C1 segment of cervical spinal cord (tissue), 14 donors: ENCODE measurements at places on chromosomes 16 and 17.

- DNase-seq = no peak
Observed at GRCh38 chr17:46811978-46812583, 6.4 kb downstream of the WNT3 start.

DNA sequence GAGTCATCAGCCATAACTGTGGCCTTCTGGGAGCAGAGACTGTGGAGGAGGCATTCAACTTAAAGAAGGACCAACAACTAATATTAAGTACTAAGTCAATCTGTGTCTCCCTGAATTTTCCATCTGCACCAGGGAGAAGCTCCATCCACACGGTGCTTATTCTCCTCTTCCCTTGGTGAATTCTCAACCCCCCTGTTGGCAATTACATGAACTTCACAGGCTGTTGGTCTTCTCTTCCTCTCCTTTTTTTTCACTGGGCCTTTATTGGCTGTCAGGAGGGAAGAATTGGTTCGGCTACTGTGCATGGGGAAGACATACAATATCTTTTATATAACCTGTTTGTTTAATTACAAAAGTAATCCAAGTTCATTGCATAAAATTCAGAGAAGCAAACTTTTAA lies 152.8 kb upstream of the IRX6 start:
- no peak for DNase-seq

- no peak for DNase-seq
Observed at GRCh38 chr17:16417896-16418684, 2.7 kb downstream of the TRPV2 start.

DNA sequence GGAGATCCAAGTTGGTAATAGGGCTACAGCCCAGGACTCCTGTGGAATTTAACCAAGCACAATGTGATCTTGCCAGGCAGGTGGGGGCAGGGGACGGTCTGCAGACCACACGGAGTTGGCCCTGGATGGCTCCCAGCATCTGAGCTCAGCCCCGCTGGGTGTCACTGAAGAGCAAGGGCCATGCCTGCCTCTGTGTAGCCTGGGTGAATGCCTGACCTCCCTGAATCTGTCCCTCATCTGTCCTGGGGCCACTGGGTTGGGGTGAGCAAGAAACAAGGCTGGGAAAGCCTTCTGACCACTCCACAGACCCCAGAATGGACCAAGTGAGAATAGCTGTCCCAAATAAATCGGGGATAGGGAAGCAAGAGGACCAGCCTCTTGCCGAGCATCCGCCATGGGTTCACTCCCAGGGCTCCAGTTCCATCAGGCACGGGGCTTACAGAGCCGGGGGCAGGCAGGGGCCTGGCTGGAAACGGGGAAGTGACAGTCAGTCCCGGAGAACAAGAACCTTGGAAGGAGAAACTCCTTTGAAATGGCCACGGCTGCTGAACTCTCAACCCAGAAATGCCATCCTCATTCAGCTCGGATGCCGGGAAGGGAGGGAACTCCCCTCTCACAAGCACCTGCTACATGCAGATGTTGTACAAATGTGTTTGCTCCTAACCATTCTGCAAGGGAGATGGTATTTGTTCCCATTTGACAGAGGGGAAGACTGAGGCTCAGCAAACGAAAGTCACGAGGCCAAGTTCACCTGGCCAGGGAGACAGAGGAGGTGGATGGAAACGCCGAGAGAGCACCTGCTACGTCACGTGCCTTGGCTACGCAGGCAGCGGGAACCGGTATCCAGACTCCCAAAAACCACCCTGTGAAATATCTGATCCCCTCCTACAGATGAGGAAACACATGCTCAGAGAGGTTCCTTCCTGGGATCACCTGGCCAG lies 50.0 kb downstream of the RMI2 start:
- no peak for DNase-seq

DNA sequence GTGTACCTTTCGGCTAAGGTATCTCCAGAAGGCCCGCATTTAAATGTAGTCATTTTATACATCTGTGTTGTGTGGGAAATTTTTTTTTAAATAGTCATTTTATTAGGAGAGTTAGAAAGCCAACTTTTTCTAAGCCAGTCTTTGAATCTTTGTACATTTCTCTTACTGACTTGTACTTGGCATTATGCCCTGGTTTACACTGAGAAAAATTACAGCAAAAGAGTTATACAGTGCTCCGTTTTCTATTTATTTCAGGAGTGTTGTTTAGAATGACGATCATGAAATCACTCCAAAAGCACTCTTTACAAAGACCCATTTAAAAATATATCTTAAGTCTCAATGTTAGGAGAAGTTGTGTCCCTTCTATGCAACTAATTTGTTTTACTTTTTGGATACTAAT lies 91.8 kb downstream of the CYB561 start:
- no peak for DNase-seq

DNA sequence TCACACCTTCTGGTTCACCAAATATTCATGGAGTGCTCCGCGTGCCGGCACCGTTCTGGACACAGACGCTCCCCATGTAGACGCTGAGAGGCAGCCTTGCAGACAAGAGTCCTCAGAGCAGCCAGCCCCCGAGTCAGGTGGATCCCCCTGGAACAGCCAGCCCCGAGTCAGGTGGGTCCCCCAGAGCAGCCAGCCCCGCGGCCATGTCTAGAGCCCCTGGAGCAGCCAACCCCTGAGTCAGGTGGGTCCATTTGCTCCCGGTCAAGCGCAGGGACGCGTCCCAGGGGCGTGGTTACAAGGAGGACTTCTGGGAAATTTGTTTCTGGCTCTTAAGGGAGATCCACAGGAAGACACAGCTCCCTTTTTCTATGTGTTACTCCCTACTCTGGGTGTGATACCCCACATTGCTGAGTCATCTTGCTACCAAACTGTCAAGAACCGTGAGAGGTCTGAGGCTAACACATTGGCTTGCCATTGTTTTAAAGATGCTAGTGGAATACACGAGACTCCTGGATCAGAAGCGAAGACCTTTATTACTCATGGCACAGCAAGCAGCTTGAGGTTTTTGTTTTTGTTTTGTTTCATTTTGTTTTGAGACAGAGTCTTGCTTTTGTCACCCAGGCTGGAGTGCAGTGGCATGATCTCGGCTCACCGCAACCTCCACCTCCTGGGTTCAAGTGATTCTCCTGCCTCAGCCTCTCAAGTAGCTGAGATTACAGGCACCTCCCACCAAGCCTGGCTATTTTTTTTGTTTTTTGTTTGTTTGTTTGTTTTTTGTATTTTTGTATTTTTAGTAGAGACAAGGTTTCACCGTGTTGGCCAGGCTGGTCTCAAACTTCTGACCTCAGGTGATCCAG lies 43.3 kb upstream of the CBFA2T3 start:
- no peak for DNase-seq

GRCh38 chr17:49162866-49163265 lies 30.3 kb downstream of the B4GALNT2 start:
- DNase-seq = no peak

DNA sequence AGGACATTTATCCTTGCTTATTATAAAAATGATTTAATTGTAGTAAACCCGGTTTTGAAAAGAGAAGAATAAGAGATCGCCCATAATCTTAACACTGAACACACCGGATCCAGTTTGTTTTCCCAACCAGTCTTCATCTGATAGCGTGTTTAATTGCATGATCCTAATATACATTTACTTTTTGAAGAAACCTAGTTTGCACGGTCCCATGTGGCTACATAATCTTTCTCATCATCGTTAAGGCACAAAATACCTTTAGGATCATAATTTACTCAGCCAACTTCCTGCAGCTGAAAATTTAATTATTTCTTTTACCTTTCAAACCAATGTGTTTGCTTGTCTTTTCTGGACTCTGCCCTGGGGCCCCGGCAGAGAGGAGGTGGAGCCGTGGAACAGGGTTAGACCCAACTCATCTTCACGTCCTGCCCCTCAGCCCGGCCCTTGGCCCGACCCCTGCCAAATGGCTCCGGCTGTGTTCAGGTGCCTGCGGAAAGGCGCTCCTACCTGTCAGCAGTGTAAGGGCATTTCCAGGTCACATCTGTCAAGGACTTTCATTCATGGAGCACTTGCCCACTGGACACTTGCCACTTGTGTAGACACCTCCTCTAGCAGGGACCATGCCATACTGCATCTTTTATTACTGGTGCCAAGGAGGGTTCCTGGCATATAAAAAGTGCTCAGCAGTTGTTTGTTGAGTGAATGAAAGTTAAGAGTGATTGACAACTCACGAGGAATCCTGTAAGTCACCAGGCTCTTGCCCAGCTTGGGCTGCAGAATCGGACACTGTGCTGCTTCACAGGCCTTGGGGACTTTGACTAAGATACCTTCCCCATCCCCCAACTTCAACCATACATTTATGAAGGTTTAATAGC lies 28.6 kb downstream of the SMARCE1 start:
- DNase-seq = no peak

DNA sequence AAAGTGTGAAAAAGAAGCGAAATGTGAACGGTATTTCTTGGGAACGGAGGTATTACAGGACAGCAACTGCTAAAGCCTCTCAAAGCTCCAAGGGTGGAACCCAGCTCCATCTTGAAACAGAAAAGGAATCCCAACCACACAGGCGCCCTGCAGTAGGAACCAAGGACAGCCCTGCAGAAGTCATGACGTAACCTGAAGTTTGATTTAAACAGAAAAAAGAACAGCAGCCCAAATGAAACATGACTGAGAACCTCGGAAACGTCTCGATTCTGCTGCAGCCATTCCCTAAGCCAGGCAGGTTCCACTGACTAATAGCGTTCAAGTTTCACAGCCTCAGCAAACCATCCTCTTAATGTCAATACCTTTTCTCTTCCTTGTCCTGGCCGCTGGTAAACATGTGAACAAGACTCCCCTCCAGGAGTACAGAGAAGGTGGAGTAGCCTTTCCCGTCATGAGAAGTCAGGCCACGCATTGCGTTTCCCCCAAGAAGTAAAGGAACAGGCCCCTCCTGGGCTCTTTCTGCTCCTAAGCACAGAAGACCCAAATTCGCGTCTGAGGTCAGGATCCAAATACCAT lies 20.1 kb downstream of the SIAH1 start:
- no peak for DNase-seq

- DNase-seq = no peak
Observed at GRCh38 chr16:15592324-15592723, 50.6 kb downstream of the MARF1 start.

DNA sequence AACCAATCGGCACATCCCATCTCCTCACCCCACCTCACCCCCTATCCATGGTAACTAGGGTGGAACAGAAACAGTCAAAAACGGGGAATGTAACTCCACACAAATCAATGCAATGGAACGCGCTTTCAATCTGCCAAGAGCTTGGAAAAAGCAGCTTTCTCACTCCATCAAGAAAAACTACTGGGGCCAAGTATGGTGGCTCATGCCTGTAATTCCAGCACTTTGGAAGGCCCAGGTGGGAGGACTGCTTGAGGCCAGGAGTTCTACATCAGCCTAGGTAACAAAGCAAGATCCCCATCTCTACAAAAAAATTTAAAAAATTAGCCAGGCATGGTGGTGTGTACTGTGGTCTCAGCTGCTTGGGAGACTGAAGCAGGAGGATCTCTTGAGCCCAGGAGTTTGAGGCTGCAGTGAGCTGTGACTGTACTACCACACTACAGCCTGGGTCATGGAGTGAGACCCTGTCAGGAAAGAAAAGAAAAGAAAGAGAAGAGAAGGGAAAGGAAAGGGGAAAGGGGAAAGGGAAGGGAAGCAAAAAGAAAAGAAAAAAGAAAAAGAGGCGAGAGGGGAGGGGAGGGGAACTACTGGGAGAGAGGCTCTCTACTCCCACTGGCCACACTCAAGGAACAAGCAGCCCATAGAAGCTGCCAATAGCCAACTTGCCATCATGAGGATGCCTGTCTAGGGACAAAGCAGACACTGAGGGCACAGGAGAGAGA lies 38.9 kb downstream of the ARHGAP17 start:
- DNase-seq = no peak

GRCh38 chr17:83109793-83110645 lies 30.6 kb downstream of the METRNL start:
- DNase-seq = no peak

DNA sequence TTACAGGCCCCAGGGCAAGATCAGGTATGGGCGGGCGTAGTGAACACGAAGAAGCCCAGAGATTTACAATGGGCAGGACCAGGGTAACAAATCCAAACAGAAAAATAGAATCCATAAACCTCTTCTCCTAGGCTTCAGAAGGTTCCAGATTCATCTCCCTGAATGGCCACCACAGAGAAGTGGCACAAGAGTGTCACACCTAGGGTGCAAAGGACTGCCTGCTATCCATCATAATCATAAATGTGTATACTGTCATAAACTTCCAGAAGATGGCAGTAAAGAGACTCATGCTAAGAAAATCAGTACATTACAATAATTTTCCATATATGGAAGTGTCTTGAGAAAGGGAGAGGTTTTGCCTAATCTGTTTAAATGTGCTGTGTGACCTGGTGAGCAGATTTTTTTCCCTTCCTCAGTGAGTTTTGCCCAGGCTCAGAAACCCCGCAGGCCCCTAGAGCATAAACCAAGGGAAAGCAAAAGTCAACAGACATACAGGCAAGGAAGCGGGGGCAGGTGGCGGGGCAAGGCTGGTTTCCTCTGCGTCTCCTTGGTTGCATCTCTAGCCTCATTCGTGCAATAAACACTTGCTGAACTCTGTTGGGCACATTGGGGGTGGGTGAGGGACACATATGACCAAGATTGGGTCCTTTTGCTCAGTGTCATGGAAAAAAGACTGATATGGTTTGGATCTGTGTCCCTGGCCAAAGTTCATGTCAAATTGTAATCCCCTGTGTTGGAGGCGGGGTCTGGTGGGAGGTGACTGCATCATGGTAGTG lies 92.0 kb upstream of the CDH5 start:
- DNase-seq = no peak

GRCh38 chr17:75574404-75575036 lies 13.1 kb upstream of the MYO15B start:
- DNase-seq = no peak

DNA sequence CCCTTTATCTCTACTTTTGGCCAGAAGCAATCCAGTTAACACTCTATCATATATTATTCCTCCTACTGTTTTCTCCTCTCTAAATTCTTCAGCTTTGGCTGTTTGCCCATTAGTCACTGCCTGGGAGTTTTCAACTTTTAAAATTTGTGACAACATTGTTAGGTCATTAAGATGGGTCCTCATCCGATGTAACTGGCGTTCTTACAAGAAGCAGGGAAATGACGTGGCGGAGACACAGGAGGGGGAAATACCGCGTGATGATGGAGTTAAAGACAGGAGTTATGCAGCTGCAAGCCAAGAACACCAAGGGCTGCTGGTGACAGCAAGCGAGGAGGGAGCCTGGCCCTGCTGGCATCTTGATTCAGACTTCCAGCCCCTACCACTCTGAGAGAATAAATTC lies 34.8 kb upstream of the CPHXL start:
- DNase-seq = no peak

DNA sequence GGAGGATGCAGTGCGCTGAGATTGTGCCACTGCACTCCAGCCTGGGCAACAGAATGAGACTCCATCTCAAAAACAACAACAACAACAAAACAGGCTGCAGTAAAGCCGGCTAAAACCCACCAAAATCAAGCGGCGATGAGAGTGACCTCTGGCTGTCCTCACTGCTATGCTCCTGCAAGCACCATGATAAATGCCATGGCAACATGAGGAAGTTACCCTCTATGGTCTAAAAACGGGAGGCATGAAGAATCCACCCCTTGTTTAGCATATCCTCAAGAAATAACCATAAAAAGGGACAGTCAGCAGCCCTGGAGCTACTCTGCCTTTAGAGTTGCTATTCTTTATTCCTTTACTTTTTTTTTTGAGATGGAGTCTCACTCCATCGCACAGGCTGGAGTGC lies 8.4 kb upstream of the LGALS3BP start:
- DNase-seq = no peak

GRCh38 chr16:85326113-85326793 lies 214.0 kb upstream of the CIBAR2 start:
- DNase-seq = no peak

GRCh38 chr17:42016411-42016831 lies 818 bp downstream of the DNAJC7 start:
- peak; percentile 43 for DNase-seq
